ENCODE measurements at places on chromosomes 3 and 15. TPM values are rescaled to one million over a fixed set of nuclear protein-coding genes. Genes with fewer than 3 reads are reported as not detected.

The NR1I2 gene
- 0.26 TPM for total RNA-seq

The GHSR gene
- total RNA-seq: not detected

The DNASE1L3 gene
- total RNA-seq: not detected

DNA sequence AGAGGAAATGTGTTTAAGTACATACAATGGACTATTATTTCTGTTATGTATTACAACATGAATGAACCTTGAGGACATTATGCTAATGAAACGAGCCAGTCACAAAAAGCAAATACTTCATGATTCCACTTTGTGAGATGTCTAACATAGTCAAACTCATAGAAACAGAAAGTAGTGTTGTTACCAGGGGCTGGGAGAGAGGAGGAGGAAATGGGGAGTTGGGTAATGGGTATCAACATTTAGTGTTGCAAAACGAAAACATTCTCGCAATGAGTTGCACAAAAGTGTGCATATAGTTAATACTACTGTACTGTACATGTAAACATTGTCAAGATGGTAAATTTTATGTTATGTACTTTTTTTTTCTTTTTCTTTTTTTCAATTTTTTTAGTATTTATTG, 194.3 kb downstream of the IL5RA start:
- H3K36me3 ChIP-seq: no peaks in the 10 kb centered on the region
- no peak overlapping the region for H3K4me3 ChIP-seq
- H3K4me1 ChIP-seq: no peaks in the 10 kb centered on the region
- H3K27me3 ChIP-seq: no peaks in the 10 kb centered on the region
- no peak overlapping the region for H3K27ac ChIP-seq
- DNase-seq: no peak

GRCh38 chr3:49903451-49904424, at the start of gene MST1R:
Gene MST1R, minus strand, starts transcription at chr3:49903873. Its CDS starts 264 bp downstream, at chr3:49903609.
- peak; percentile 92 for DNase-seq
- peak within 1 kb of the TSS; percentile 95 for H3K27ac ChIP-seq
- no peaks in the 10 kb centered on the region for H3K27me3 ChIP-seq
- peak within 1 kb of the TSS; percentile 93 for H3K4me3 ChIP-seq
- H3K36me3 ChIP-seq: peaks cover 3% of the 10 kb centered on the region

DNA sequence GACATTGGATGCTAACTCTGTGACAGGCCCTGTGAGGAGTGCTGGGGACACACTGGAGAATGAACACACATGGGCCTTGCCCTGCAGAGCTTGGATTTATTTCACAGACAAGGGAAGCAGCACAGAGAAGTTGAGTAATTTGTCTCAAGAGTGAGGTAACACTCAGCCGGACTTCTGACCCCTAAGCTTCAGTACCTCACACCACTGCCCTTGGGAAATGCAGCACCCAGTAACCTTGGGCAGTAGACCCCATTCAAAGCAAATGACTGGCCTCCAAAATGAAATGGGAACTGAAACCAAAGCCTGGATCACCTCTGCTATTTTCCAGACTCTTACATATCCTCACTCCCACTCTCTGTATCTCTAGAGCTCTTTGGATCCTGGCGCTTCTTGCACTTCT, 37.3 kb downstream of the RFT1 start:
- H3K4me1 ChIP-seq: peaks cover 5% of the 10 kb centered on the region
- H3K27ac ChIP-seq: no peak overlapping the region
- no peaks in the 10 kb centered on the region for H3K27me3 ChIP-seq
- peaks cover 24% of the 10 kb centered on the region for H3K36me3 ChIP-seq
- no peak for DNase-seq

DNA sequence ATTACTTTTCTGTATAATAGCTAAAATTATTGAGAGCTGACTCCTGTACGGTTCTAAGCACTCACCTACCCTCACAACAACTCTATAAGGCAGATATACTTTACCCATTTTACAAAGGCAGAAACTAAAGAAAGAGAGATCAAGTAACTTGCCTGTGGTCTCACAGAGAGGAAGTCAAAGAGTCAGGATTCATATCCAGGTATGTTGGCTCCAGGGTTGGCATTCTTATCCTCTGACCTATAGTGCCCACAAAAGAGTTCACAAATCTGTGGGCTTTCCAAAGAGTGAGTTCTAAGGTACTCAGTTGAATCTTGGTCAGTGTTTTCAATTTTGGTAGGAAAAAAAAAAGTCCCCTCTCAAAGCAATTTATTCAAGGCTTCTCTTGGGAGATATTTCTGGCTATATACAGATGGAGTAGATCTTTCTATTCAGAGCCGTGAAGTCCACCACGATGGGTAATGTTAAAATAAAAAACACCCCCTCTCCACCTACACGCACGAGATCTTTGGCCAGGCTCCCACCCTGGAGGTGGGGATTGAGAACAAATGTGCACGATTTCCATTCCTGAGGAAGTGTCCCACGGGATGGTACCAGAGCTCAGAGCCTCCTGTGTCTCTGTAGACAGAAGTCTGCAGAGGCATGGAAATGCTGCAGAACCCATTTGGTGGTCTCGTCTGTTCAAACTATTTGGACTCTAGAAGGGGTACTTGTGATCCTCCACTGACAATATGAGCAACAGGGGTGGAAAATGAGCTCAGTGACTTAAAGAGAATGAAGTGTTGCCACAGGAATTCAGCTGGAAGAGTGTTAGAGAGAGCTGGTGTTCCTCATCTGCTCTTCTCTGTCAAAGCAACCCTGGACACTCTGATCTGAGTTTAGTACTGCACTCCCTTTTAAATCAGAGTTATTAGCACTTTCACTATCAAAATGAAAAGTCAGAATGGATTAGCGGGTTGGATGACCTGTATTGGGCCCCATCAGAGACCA, 212.1 kb upstream of the EIF1B start:
- H3K27me3 ChIP-seq: peaks cover 2% of the 10 kb centered on the region
- no peak for DNase-seq
- no peak overlapping the region for H3K4me3 ChIP-seq
- no peak overlapping the region for H3K27ac ChIP-seq
- H3K4me1 ChIP-seq: no peaks in the 10 kb centered on the region

DNA sequence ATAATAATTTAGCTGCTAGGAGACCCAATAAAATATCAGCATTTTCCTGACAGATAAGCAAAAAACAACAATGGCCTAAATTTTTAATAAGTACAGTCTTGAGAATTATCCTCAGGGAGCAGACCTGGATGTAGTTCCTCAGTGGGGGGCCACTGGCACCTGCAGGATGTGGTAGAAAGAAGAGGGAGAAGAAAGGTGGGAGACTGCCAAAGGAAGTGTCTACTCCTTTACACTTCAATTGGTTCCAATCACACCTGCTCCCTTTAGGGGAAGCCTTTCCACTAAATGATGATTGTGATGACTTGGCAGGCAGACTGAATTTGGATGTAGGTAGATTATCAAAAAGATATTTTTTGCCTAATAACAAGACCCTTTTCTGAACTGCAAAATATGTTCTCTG, 353.0 kb upstream of the SATB1 start:
- H3K4me3 ChIP-seq: no peak overlapping the region
- no peaks in the 10 kb centered on the region for H3K27me3 ChIP-seq
- no peak for DNase-seq
- peaks cover 35% of the 10 kb centered on the region for H3K4me1 ChIP-seq

DNA sequence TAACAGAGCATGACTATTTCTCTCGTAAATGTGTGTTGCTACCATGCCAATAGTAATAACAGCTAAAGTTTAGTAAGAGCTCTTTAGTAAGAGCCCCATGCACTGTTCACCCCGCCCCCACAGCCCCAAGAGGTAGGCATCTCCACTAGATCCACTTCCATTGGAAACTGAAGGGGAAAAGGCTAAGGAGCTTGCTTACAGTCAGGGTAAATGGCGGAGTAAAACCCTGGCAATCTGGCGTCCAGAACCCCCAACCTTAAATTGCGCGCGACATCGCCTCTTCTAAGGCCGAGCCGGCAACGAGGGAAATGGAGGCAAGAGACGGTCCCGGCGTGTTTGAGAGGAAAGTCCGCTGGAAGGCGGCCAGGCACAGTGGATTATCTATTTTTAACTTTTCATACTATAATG, 654 bp upstream of the C3orf38 start:
- no peaks in the 10 kb centered on the region for H3K27me3 ChIP-seq
- no peak for DNase-seq
- peak overlapping the region; percentile 89 for H3K4me3 ChIP-seq
- peaks cover 15% of the 10 kb centered on the region for H3K36me3 ChIP-seq
- H3K27ac ChIP-seq: peak overlapping the region; percentile 96
- H3K4me1 ChIP-seq: peaks cover 33% of the 10 kb centered on the region

DNA sequence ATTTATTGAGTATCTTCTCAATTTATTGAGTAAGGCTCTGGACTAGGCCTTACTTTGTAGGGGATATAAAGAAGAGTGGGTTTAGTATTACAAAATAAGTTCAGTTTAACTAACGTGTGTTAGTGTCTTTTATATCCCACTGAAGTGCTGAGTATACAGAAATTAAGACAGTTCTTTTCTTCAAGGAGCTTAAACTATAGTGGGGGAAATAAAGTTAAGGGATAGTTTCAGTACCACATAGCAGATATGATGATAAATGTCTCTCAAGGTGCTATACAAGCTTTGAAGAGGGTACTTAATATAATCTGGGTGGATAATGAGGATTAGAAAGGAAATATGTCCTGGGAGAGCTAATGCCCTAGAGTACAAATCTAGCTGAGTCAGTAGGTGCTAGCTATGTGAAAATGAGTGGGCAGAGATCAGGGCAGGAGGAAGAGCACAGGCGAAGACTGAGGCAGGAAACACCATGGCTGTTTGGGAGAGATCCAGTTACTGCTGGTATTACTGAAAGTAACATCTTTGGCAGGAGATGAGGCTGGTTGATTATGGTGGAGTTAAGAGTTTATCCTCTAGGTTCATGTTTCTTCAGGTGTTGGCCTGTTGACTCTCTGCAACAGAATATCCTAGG, 46.0 kb downstream of the TEX9 start:
- no peaks in the 10 kb centered on the region for H3K36me3 ChIP-seq
- DNase-seq: no peak
- no peak overlapping the region for H3K4me3 ChIP-seq
- no peak overlapping the region for H3K27ac ChIP-seq
- no peaks in the 10 kb centered on the region for H3K4me1 ChIP-seq
- H3K27me3 ChIP-seq: peaks cover 4% of the 10 kb centered on the region

- no peak for DNase-seq
- no peak overlapping the region for H3K4me3 ChIP-seq
- no peaks in the 10 kb centered on the region for H3K36me3 ChIP-seq
These were observed 178.7 kb downstream of the THRB start for GRCh38 chr3:24315971-24316370.

DNA sequence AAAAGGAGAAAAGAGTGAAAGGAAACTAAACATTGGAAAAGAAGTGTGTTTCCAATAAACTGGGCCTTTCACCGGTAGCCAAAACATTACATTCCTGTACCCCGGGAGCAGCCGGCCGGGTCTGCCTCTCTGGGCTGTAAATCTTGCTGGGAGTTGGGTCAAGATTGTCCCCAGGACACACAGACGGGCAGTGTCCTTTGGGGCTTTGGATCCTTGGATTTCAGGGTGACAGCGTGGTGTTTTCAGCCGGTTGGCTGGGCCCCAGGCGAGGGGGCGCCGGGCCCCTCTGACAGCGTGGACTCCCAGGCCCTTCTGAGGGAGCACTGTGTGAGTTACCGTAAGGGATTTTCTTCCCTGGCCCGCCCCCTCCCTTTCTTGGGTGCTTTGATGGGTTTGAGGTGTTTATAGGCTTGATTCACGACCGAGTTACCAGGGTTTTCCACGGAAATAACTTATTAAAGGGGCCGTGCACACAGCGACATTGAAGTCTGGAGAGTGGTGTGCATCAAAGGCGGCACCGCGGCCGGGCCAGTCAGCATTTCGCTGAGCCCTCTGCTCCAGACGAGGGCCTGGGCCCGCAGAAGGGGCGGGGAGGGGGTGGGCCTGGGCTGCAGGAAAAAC, 27.4 kb downstream of the SMAD6 start:
- no peaks in the 10 kb centered on the region for H3K36me3 ChIP-seq
- H3K4me1 ChIP-seq: peaks cover 6% of the 10 kb centered on the region
- DNase-seq: no peak
- peaks cover 7% of the 10 kb centered on the region for H3K27me3 ChIP-seq
- no peak overlapping the region for H3K4me3 ChIP-seq

- H3K4me3 ChIP-seq: no peak overlapping the region
- H3K4me1 ChIP-seq: no peaks in the 10 kb centered on the region
- no peak for DNase-seq
- no peak overlapping the region for H3K27ac ChIP-seq
- H3K36me3 ChIP-seq: no peaks in the 10 kb centered on the region
These were observed 127.6 kb downstream of the SOX2 start for GRCh38 chr3:181839039-181839915.

DNA sequence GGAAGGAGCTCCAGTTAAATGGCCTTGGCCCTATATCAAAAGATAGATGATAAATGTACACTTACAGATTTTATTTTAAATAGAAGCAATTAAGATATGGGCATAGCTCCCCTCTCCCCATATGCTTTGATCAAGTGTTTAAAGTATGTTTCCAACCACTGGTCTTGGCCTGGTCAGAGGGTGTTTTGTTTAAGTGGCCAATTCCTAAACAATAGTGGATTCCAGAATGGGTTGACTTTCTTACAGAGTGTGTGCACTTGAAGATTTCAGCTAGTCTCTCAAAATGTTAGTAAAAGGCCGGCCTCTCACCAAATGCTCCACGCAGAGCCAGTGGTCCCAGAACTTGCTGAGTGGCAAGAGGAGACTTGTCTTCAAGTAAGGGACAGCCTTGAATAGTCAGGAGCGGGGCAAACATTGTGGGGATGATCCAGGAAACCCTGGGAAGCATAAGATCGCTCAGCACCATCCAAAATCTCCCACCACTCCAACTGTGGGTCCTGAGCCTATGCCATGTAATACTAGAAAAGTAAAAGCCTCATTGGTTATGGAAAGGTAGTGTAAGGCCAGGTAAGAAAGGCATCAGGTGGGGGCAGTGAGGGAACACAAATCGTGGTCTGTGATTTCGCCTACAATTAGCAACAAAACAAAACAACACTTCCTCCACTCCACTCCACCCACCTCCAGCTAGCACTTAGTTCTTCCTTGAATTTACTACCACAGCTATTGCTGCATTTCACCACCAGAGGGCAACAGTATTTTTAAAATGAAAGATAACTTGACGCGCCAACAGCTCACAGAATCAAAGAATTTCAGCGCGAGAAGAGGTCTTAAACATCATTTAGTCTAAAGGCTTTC, 4.8 kb downstream of the RARRES1 start:
- DNase-seq: peak; percentile 74
- no peaks in the 10 kb centered on the region for H3K27me3 ChIP-seq
- no peak overlapping the region for H3K4me3 ChIP-seq
- H3K27ac ChIP-seq: no peak overlapping the region
- H3K36me3 ChIP-seq: no peaks in the 10 kb centered on the region

GRCh38 chr15:56916825-56917477, 1.5 kb upstream of the TCF12 start:
- no peak overlapping the region for H3K27ac ChIP-seq
- no peak for DNase-seq
- H3K4me3 ChIP-seq: peak overlapping the region; percentile 80
- peaks cover 30% of the 10 kb centered on the region for H3K4me1 ChIP-seq
- no peaks in the 10 kb centered on the region for H3K27me3 ChIP-seq

GRCh38 chr15:57662802-57663201, 43.7 kb upstream of the POLR2M start:
- H3K27ac ChIP-seq: no peak overlapping the region
- H3K36me3 ChIP-seq: no peaks in the 10 kb centered on the region
- H3K27me3 ChIP-seq: peaks cover 38% of the 10 kb centered on the region
- H3K4me3 ChIP-seq: no peak overlapping the region
